ENCODE measurements at places on chromosomes 3 and 15.

GRCh38 chr3:5428607-5429516 is 241.4 kb downstream of the EDEM1 start:
- DNase-seq = no peak

- no peak for DNase-seq
These were observed 168.7 kb upstream of the RASGRP1 start for GRCh38 chr15:38733331-38733730.

GRCh38 chr3:101829437-101829830 is 19.9 kb upstream of the NFKBIZ start:
- DNase-seq = no peak

DNA sequence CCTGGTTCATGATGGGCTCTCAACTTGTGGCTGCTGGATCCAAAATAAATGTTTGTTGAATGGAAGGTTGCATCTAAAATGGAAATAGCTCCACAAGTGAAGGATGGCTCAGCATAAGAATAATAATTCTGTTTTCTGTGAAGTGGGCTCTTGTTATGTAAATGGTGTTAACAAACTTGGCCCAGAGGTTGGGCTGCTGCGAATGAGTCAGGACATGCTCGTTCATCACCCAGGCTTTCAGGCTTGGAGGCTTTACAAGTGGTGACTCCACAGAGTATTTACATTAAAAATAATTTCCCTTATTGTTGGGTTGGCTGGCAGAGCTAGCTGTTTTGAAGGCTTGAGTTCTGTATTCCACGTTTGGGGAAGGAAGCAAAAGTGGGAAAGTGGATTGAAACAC is 60.5 kb downstream of the ITGB5 start:
- DNase-seq = no peak

DNA sequence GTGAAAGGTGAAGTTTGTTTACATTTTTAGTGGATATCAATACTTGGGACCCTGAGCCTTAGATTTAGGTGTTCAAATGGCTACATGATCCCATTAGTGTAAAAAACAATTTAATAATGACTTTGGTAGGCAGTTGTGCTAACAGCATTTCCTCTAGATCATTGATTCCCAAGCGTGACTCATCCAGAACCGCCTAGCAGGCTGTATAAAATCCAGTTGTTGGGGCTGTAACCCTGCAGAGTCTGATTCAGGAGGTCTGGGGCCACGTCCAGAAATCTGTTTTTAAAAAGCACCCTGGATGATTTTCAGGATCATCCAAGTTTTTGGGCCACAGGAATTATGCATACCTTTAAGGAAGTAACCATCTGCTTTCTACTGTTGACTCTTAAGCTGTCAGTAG is 156.4 kb downstream of the TP63 start:
- no peak for DNase-seq

DNA sequence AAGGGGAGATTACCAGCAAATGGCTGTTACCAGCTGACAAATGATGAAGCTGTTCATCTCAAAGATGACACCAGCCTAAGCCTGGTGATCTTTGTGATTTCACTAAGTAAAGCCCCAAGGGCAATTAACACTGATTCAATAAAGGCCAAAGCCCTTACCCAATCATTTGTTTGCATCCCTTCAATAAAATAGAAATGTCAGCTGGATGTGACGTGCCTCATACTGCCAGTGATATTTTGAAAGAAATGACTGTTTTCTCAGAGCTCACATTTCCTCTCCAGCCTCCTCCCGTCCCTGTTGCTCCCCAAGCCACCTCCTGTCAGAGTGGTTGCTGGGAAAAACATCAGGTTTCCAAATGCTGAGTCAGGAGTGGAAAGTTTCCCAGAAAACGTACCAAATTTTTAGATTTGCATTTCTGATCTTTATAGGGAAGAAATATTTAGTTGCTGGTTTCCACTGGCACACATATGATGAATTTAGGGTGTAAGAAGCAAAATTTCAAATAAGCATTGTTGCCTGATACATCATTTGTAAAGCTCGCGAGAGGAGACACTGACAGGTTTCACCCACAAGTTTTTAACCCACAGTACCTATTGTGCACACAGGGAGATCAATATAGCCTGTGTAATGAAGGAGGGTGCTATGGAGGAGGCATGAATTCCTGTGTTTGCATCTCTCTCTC is 21.0 kb downstream of the C2CD4A start:
- no peak for DNase-seq

- DNase-seq = no peak
These were observed 15.4 kb upstream of the POLR2M start for GRCh38 chr15:57691082-57691481.

Measured in effector CD4-positive, alpha-beta T cell (primary cell).